Activated CD4-positive, alpha-beta T cell treated with anti-CD3 and anti-CD28 coated beads, Interleukin-2, amount 10 ng/mL, durations not matched to agents 24 days and 14 days (primary cell): ENCODE measurements at places on chromosomes 4 and X. TPM values are rescaled to one million over a fixed set of nuclear protein-coding genes. Genes with fewer than 3 reads are reported as not detected.

The RNF128 gene
- not detected in 2 replicates for total RNA-seq

The PRRG1 gene
- not detected in 2 replicates for total RNA-seq

The GAGE1 gene
- total RNA-seq: not detected in 2 replicates

The TLL1 gene
- total RNA-seq: not detected in 2 replicates

The MAGEB6B gene
- total RNA-seq: not detected in 2 replicates

The MAGEA8 gene
- not detected in 2 replicates for total RNA-seq

The HSD17B10 gene
- total RNA-seq: 148 and 165 TPM in 2 replicates

The TBX22 gene
- total RNA-seq: not detected in 2 replicates

The BGN gene
- not detected in 2 replicates for total RNA-seq

The SERTM2 gene
- total RNA-seq: not detected in 2 replicates

The ADH5 gene
- total RNA-seq: 82.6 and 85.3 TPM in 2 replicates

The AR gene
- total RNA-seq: 0.05 TPM in 1 of 2 replicates, not detected in the other

The GASK1B gene
- not detected in 2 replicates for total RNA-seq

The SGMS2 gene
- 0.72 and 0.80 TPM in 2 replicates for total RNA-seq

The IL9R gene
- 8.5 and 8.7 TPM in 2 replicates for total RNA-seq

The CXCR3 gene
- 34.5 and 35.2 TPM in 2 replicates for total RNA-seq

GRCh38 chrX:40108162-40108958 lies 10.6 kb upstream of the BCOR start:
- no peak for DNase-seq

- DNase-seq: no peak
Observed at GRCh38 chrX:153901753-153902140, 2.7 kb upstream of the AVPR2 start.

- DNase-seq: no peak
Observed at GRCh38 chr4:129248621-129249020, 152.7 kb downstream of the C4orf33 start.

- DNase-seq: no peak
Observed at GRCh38 chrX:129086802-129087201, 436.5 kb downstream of the SMARCA1 start.

DNA sequence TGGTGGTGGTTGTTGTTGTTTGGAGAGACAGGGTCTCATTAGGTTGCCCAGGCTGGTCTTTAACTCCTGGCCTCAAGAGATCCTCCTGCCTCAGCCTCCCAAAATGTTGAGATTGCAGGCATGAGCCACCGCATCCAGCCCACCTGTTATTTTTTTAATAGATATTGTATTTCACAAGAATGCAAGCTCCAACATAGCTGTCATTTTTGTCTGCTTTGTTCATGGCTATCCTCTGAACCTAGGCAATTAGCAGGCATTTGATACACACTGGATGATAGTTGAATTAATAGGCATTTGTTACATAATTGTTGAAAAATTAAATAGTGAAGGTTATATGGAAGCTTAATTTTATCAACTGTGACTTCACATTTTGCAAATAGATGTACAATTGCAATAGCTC lies 64.7 kb downstream of the BANK1 start:
- DNase-seq: no peak

- no peak for DNase-seq
Observed at GRCh38 chrX:153244767-153245166, 65.7 kb downstream of the MAGEA1 start.

GRCh38 chr4:119678761-119679160 lies 50.2 kb upstream of the PDE5A start:
- DNase-seq: no peak

GRCh38 chrX:73913580-73913979 lies 350.6 kb downstream of the CHIC1 start:
- DNase-seq: no peak

DNA sequence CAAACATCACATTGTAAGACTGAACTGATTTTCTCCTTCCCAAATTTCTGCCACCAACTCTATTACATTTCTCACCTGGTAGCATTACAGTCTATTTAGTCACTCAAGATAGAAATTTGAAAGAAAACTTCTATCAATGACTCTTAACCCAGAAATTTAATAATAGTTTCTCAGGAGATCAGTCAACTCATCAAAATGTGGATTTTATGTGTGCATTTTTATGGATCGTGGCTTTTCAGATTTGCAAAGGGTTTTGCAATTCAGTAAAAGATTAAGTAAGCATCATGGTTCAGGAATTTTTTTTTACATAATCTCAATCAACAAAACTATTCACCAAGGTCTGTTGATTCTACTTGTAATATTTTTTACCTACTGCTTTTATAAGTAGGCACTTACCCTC lies 111.1 kb downstream of the CFAP299 start:
- no peak for DNase-seq

GRCh38 chr4:147003956-147004809 lies 58.5 kb upstream of the TTC29 start:
- peak; percentile 10 for DNase-seq

GRCh38 chr4:186348433-186348832 lies 82.4 kb downstream of the F11 start:
- no peak for DNase-seq

- no peak for DNase-seq
Observed at GRCh38 chr4:166091146-166091545, 218.1 kb downstream of the TLL1 start.

DNA sequence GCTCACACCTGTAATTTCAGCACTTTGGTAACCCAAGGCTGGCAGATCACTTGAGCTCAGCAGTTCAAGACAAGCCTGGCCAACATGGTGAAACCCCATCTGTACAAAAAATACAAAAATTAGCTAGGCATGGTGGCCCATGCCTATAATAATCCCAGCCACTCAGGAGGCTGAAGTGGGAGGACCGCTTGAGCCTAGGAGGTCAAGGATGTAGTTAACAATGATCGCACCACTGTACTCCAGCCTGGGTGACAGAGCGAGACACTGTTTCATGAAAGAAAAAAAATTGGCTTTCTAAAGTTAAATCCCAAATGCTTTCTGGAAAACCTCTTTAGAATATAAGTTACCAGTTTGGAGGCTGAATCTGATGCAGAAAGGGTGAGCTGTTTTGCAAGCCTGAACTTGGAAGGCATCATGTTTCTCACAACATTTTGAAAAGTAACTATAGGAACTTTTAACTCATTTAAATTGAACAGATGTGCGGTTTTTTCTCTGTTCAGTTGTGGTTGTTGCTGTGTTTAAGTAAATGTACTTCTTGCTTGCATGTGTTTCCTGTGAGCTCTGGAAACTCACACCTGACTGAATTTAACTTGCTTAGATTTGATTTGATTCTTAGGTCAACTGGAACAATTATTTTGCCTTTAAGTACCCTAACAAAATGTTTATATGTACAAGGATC lies 39.8 kb upstream of the TMEM131L start:
- DNase-seq: peak; percentile 78

- no peak for DNase-seq
Observed at GRCh38 chr4:81631958-81632441, 160.3 kb upstream of the RASGEF1B start.

GRCh38 chr4:93732509-93732908 lies 96.0 kb upstream of the ATOH1 start:
- no peak for DNase-seq

DNA sequence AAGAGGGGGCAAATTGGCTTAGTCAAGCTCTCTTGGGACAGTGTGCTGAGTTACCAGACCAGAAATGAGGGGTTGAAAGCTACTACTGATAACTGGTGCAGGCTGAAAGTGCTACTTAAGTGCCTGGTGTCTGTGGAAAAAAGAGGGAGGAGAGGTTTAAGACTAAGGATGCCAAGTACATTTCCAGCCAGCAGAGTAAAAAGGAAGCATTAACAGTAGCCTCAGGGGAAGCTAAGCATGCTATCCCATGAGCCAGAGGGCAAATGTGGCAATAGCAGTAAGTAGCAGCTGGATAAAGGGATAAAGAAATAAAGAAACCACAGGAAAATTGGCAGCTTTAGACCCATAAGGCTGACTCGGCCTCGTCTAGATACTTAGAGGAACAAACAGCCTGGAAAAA lies 196.3 kb upstream of the MAB21L2 start:
- DNase-seq: no peak

DNA sequence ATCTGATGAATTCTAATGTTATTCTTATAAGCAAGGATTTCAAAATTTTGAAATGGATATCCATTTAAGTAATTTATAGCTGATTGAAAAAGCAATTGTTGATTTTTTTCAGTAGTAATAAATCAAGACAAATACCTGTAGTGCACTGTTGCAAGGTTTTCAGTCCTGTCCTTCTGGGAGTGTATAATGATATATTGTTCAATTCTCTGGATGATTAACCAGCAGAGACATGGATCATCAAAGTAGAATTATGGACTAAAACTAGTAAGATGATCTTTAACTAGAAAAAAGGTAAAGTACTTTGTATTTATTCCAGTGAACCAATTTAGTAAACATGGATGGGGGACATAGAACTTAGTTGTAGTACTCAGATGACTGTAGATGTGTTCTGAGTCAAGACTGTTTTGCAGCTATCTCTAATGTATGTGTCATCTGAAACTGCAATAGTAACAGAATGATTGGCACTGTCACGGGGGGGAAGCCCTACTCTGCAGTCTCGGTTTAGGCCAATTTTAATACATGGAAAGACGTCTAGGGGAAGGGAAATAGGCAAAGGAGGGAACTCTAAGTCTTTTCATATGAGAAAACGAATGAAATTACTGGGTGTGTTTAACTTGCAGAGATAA lies 121.9 kb downstream of the GLRA3 start:
- no peak for DNase-seq

DNA sequence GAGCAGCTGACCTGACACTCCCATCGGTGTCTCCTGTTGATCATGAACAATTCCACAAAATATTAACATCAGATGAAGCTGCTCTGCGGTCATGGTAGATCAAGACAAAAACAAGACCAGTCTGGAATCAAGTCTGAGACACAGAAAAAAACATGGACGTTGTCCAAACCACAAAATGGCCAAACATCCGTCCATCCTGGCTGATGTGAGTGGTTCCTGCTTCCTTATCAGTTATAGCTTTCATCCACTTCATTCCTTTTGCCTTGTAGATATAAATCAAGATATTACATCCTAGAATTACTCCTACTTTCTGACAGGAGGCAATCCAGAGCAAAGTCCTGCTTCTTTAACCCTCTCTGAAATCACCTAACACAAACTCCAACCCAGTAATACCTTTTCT lies 28.8 kb upstream of the PCSK1N start:
- DNase-seq: no peak

- DNase-seq: no peak
Observed at GRCh38 chrX:71184803-71185495, 38.1 kb upstream of the GJB1 start.

DNA sequence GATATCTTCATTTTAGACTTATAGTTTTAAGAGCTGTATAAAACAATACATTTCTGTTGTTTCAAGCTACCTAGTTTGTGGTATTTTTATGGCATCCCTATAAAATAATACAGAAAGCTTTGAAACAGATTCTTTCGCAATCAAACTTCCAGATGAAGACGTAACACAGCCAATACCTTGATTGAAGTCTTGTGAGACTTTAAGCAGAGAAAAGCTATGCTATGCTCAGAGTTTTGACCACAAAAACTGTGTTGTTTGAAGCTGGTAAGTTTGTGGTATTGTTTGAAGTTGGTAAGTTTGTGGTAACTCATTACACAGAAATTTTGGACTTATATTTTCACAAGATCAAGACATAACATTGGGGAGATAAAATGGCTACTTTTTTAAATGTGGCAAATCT lies 201.8 kb upstream of the UGT8 start:
- no peak for DNase-seq

GRCh38 chr4:86044593-86044985 lies 315.3 kb downstream of the MAPK10 start:
- no peak for DNase-seq

GRCh38 chr4:104425948-104426347 lies 68.7 kb downstream of the CXXC4 start:
- no peak for DNase-seq

- peak; percentile 72 for DNase-seq
Observed at GRCh38 chr4:176792326-176793059, at the start of gene VEGFC. Gene VEGFC, minus strand, starts transcription at chr4:176792922. Its CDS starts 611 bp downstream, at chr4:176792311.

- DNase-seq: peak; percentile 69
Observed at GRCh38 chrX:136626237-136626636, 21.7 kb upstream of the CD40LG start.

DNA sequence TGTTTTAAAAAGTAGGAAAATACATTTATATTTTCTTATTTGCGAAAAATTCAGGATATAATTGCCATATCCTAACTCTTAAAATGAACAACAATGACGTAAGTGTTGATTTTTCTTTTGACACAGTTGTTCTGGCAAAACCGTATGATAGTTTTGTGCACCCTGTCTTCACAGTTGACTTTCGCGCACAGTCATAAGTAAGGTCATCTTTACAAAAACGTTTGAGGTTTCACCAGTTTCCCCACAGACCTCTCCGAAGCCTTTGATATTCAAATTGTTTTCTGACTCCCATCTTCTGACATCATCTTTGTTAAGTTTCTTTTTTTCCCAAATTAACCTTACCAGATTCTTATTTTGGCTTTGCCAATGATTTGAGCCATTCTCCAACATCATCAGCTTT lies 48.1 kb upstream of the ATXN3L start:
- DNase-seq: no peak
